ENCODE measurements at places on chromosomes 13 and 19. TPM values are rescaled to one million over a fixed set of nuclear protein-coding genes. Genes with fewer than 3 reads are reported as not detected.

DNA sequence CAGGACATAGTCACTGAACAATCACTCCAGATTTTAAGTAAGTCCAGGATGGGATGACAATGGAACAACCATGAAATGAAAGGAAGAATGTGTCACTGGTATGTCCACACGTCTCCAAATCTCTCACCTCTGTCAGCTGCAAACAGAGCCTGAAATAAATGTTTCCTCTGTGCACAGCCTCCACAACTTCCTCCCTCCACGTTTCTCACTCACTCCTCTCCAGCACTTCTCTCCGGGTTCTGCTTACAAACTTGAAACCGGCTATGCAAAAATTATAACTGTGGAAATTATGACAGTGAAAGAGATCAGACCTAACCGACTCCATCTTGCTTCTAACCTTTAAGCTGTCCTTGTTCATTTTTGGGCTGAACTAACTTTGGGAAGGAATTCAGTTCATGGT is 35.0 kb upstream of the ALOX5AP start:
- no peaks in the 10 kb centered on the region for H3K36me3 ChIP-seq
- no peak for DNase-seq
- no peak overlapping the region for H3K4me3 ChIP-seq
- H3K4me1 ChIP-seq = peaks cover 18% of the 10 kb centered on the region
- H3K27me3 ChIP-seq = peaks cover 12% of the 10 kb centered on the region

- H3K27me3 ChIP-seq = no peaks in the 10 kb centered on the region
- no peaks in the 10 kb centered on the region for H3K36me3 ChIP-seq
- no peak overlapping the region for H3K27ac ChIP-seq
- no peaks in the 10 kb centered on the region for H3K4me1 ChIP-seq
- no peak for DNase-seq
- H3K4me3 ChIP-seq = no peak overlapping the region
Observed at GRCh38 chr13:80437231-80437630, 96.3 kb upstream of the SPRY2 start.

DNA sequence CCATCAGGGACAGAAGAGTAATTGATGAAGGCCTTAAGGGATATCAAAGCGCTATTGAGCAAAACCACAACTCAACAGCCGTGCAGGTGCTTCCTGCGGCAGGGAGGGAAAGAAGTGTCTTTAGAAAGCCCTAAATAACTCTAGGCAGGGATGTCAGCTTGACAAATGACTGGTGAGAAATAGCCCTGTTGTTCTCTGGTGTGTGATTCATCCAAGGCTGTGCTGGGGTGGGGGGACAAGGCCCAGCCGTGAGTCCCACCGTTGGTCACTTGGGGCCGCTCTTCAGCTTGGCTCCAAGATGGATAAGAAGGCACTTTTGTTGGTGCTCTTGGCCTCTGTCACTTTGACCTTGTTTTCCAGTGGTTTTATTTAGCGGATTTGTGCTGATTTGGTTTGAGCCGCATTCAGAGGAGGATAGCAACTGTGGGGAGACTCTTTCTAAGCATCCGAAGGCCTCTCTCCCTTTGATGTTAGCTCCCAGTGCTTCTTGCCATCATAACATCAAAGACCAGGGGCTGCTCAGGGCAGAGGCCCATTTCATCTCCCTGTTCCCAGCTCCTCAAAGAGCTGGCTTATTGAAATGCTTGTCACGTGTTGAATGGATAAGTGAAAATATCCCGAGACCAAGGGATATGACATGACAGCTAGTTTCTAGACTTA is 130.3 kb upstream of the SERP2 start:
- no peak overlapping the region for H3K4me3 ChIP-seq
- DNase-seq = peak; percentile 51
- H3K27me3 ChIP-seq = peaks cover 4% of the 10 kb centered on the region
- H3K36me3 ChIP-seq = no peaks in the 10 kb centered on the region
- H3K27ac ChIP-seq = no peak overlapping the region

- H3K4me1 ChIP-seq = no peaks in the 10 kb centered on the region
- no peak overlapping the region for H3K4me3 ChIP-seq
- H3K27me3 ChIP-seq = no peaks in the 10 kb centered on the region
Observed at GRCh38 chr13:65990684-65991083, 1239.5 kb downstream of the PCDH9 start.

GRCh38 chr13:27643334-27644132 is 21.8 kb downstream of the POLR1D start:
- no peak overlapping the region for H3K4me3 ChIP-seq
- no peak for DNase-seq
- H3K27ac ChIP-seq = no peak overlapping the region
- no peaks in the 10 kb centered on the region for H3K27me3 ChIP-seq
- H3K4me1 ChIP-seq = peaks cover 18% of the 10 kb centered on the region

DNA sequence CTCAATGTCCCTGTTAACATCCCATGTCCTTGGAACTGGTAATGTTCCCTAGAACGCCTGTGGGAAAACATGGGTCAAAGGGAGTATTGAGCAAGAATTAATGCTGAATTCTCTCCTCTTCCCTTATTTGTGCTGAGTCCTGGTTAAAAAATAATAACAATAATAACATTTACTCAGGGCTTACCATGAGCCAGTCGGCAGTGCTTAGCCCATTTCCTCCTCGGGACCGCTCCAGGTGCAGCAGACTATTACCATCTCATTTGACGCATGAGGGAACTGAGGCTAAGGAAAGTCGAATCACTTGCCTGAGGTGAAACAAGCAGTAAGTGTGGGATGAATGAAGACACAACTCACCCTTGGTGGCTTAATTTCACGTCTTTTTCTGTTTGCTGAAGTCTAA is 33.6 kb upstream of the SLC15A1 start:
- peaks cover 15% of the 10 kb centered on the region for H3K27me3 ChIP-seq
- no peak overlapping the region for H3K27ac ChIP-seq
- no peaks in the 10 kb centered on the region for H3K36me3 ChIP-seq
- DNase-seq = no peak

- no peak for DNase-seq
- no peak overlapping the region for H3K4me3 ChIP-seq
- no peaks in the 10 kb centered on the region for H3K27me3 ChIP-seq
- H3K27ac ChIP-seq = no peak overlapping the region
- H3K36me3 ChIP-seq = no peaks in the 10 kb centered on the region
- peaks cover 10% of the 10 kb centered on the region for H3K4me1 ChIP-seq
Observed at GRCh38 chr19:48716562-48717291, 2.8 kb downstream of the MAMSTR start.

The DIAPH3 gene
- 25.4 TPM for total RNA-seq

The ZNF763 gene
- total RNA-seq = 0.83 TPM
